ENCODE measurements at places on chromosomes 7 and 10. TPM values are rescaled to one million over a fixed set of nuclear protein-coding genes. Genes with fewer than 3 reads are reported as not detected.

- H3K4me3 ChIP-seq, result no peak overlapping the region
- H3K27me3 ChIP-seq, result no peaks in the 10 kb centered on the region
- no peaks in the 10 kb centered on the region for H3K36me3 ChIP-seq
- H3K27ac ChIP-seq, result no peak overlapping the region
Measured at GRCh38 chr10:58599927-58600553, 87.4 kb downstream of the BICC1 start.

DNA sequence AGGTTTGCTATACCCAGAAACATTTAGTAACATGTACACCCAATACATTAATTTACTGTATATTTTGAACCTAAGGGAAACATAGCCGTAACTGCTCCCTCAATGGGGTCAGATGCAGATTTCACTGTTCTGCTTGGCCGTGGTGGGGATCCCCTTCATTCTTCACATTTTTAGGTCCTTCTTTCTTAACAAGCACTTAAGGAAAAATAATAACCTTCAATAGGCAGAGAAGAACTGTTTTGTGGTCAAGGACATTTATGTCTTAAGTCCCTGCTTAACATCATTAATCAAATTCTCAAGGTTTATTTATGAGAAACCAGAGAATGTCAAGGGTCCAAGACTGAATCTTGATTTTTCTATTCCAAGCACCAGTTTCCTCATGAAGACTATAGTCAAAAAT lies 592.1 kb upstream of the ANKRD30A start:
- no peak for DNase-seq
- H3K27ac ChIP-seq, result no peak overlapping the region
- H3K4me3 ChIP-seq, result no peak overlapping the region
- no peaks in the 10 kb centered on the region for H3K36me3 ChIP-seq
- no peaks in the 10 kb centered on the region for H3K27me3 ChIP-seq

GRCh38 chr7:50594734-50595485 lies 29.7 kb upstream of the DDC start:
- H3K27ac ChIP-seq, result no peak overlapping the region
- H3K4me1 ChIP-seq, result no peaks in the 10 kb centered on the region
- H3K4me3 ChIP-seq, result no peak overlapping the region
- no peak for DNase-seq
- no peaks in the 10 kb centered on the region for H3K36me3 ChIP-seq
- H3K27me3 ChIP-seq, result no peaks in the 10 kb centered on the region

DNA sequence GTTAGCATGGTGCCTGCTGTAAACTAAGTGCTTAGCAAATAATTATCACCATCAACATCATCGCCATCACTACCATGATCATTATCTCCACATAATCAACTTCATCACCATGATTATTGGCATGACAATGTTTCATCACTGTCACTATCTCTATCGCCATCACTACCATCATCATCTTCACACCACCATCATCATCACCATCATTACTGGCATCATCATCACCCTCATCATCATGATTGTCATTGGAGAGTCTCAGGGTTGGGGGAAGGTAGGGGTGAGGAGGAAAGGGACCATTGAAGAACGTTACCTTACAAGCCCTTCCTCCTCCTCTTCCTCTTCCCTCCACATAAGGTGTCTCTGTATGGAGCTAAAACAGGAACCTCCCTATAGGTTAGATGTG lies 54.9 kb upstream of the GPR26 start:
- H3K27me3 ChIP-seq, result no peaks in the 10 kb centered on the region
- DNase-seq, result no peak
- H3K27ac ChIP-seq, result no peak overlapping the region
- H3K4me1 ChIP-seq, result no peaks in the 10 kb centered on the region
- no peaks in the 10 kb centered on the region for H3K36me3 ChIP-seq

GRCh38 chr10:67520924-67521520 lies 175.0 kb downstream of the CTNNA3 start:
- no peak overlapping the region for H3K27ac ChIP-seq
- no peaks in the 10 kb centered on the region for H3K36me3 ChIP-seq
- no peaks in the 10 kb centered on the region for H3K4me1 ChIP-seq
- H3K27me3 ChIP-seq, result no peaks in the 10 kb centered on the region

GRCh38 chr10:7826971-7827370 lies 8.7 kb downstream of the TAF3 start:
- DNase-seq, result no peak
- H3K4me1 ChIP-seq, result no peaks in the 10 kb centered on the region
- no peaks in the 10 kb centered on the region for H3K27me3 ChIP-seq
- H3K27ac ChIP-seq, result no peak overlapping the region
- peaks cover 6% of the 10 kb centered on the region for H3K36me3 ChIP-seq

The CC2D2B gene
- not detected for total RNA-seq

The CCDC172 gene
- not detected for total RNA-seq

The TUBAL3 gene
- total RNA-seq, result not detected

The RAB11FIP2 gene
- total RNA-seq, result 21.6 TPM
